ENCODE measurements at places on chromosomes 7 and 10. TPM values are rescaled to one million over a fixed set of nuclear protein-coding genes. Genes with fewer than 3 reads are reported as not detected.

WDR86 gene
- polyA plus RNA-seq = 2.5 TPM

AMPH gene
- polyA plus RNA-seq = 0.05 TPM

DNA sequence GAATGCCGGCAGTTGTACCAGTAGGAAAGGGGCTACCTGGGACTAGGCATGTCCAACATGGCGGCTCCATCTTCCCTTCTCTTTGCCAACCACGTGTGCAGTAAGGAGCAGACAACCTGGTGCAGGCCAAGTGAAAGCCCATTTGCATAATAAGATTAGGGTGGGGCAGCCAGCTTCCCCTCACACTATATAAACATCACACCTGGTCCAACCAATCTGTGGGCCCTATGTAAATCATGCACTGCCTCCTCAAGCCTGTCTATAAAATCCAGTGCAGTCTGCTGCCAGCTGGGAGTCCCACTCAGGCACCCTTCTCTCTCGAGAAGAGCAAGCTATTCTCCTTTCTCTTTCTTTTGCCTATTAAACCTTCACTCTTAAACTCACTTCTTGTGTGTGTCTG is 429.3 kb downstream of the CALN1 start:
- no peaks in the 10 kb centered on the region for H3K36me3 ChIP-seq
- no peak overlapping the region for H3K4me3 ChIP-seq
- H3K4me1 ChIP-seq = no peaks in the 10 kb centered on the region
- H3K27me3 ChIP-seq = no peaks in the 10 kb centered on the region
- H3K27ac ChIP-seq = no peak overlapping the region
- no peak for DNase-seq

ACTL6B gene
- 0.67 TPM for polyA plus RNA-seq

BMPER gene
- 20.0 TPM for polyA plus RNA-seq

ASZ1 gene
- not detected for polyA plus RNA-seq

PIP gene
- not detected for polyA plus RNA-seq

Measured in SK-N-SH (cell line).